PC-3 (cell line): ENCODE measurements at places on chromosomes 16 and 17. TPM values are rescaled to one million over a fixed set of nuclear protein-coding genes. Genes with fewer than 3 reads are reported as not detected.

- no peak overlapping the region for H3K4me3 ChIP-seq
- H3K27me3 ChIP-seq, result no peaks in the 10 kb centered on the region
- no peak overlapping the region for H3K27ac ChIP-seq
- H3K36me3 ChIP-seq, result no peaks in the 10 kb centered on the region
Observed at GRCh38 chr17:72622661-72623433, 469.6 kb downstream of the SLC39A11 start.

DNA sequence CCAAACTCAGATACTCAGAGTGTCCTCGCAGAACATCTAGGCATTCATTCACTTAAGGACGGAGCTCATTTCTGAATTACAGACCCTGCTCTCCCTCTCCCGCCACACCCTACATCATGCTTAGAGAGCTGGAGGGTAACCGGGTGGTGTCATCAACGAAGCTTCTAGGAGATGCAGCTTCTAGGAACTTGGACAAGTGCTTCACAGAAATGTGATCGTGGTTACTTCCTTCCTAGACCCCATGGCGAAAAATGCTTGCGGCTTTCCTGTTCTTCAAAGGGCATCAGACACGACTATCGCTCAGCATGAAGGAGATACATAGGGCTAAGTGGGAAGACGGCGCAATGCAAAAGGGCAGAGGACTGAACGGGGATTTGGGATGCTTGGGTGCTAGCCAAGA, 126.8 kb downstream of the ZFHX3 start:
- H3K36me3 ChIP-seq, result no peaks in the 10 kb centered on the region
- H3K4me3 ChIP-seq, result no peak overlapping the region
- no peak for DNase-seq
- H3K27me3 ChIP-seq, result no peaks in the 10 kb centered on the region

DNA sequence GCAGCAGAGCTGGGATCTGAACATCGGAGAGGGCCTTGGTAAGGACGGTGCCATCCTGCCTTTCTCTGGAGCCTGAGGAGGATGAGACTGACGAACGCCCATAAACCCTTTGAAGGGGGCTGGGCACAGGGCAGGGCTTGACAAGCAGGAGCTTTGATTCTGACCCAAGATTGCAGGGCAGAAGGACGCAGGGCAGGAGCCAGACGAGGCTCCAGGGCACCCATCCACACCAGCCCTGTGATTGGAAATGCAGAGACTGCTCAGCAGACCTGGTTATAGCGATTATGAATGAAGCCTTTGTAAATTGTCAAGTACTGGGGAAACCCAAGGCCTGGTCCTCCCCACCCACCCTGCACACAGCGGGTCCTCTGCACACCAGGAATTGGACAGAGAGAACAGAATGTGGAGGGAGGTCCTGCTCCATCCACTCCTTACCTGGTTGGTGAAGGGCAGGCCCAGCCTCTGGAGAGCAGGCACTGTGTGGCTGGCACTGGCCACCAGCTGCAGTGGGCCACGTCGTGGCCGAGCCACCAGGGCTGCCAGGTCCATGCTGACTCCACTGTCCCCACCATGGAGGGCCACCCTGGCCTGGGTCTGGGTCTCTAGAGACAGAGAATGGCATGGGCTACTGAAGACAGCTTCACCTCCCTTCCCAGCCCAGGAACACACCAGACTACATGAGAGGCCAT, 68.8 kb downstream of the RMI2 start:
- DNase-seq, result no peak
- H3K27ac ChIP-seq, result no peak overlapping the region
- no peaks in the 10 kb centered on the region for H3K4me1 ChIP-seq

GRCh38 chr16:68981971-68982370, 123.5 kb upstream of the HAS3 start:
- H3K4me1 ChIP-seq, result no peaks in the 10 kb centered on the region
- no peaks in the 10 kb centered on the region for H3K36me3 ChIP-seq
- no peaks in the 10 kb centered on the region for H3K27me3 ChIP-seq
- no peak for DNase-seq

CCL15 gene
- total RNA-seq, result not detected in 2 replicates
